ENCODE measurements at places on chromosomes 5 and 9.

DNA sequence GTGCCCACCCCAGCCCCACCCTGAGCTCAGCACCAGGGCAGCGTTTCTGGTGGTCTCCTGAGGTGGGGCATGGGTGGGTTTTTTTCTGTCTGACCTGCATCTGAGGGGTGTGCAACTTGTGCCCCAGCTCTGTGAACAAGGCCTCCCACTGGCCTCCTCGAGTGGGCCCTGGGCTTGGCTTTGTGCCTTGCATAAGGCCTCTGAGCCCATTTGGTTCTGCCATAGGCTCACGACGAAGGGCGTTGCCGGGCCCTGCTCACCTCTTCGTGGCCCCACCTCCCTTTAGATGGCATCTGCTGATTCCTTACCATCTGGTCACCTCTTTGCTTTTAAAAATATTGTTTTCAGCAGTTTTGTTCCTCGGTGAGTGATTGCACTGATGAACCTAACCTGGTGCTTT, 127.1 kb upstream of the COL5A1 start:
- no peak for DNase-seq

DNA sequence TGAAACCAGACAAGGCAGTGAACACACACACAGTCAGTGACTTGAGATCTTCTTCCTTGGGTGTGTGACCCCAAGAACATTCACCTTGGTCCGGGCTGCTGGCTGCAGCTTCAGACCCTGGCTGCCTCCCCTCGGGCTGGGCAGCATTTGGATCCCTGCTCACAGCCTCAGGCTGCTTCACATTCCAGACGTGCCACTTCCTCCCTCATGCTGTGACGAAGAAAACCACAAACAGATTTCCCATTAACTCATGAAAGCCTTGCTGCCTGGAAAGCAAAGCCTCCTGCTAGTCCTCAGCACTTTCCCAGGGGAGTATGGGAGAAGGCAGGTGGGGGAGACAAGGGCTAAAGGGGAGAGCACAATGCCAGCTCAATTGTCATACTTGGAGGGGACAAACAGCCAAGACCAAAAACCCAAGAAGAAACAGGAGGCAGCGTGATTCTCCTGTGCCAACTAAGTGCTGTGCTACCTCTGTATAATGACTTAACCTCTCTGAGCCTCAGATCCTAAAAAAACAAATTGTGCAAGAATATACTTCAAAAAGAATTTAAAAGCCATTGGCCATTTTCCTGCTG, 594.6 kb upstream of the BRINP1 start:
- DNase-seq, result peak; percentile 48

DNA sequence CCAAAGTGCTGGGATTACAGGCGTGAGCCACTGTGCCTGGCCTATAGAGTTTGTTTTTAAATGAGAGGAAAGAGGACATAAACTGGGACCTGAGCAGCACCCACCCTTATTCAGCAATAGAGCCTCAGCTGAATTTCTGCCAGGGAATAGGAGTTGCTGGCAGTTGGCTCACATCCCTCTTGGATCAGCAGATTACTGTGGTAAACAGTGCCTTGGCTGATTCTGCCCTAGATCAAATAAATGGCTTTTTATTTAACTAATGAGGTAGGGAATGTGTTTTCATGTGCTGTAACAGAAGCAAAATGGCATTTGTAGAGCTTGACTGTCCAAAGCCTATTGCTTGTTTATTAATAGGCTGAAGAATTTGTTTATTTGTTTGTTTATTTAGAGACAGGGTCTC, 2.1 kb downstream of the ARHGEF37 start:
- DNase-seq, result no peak

DNA sequence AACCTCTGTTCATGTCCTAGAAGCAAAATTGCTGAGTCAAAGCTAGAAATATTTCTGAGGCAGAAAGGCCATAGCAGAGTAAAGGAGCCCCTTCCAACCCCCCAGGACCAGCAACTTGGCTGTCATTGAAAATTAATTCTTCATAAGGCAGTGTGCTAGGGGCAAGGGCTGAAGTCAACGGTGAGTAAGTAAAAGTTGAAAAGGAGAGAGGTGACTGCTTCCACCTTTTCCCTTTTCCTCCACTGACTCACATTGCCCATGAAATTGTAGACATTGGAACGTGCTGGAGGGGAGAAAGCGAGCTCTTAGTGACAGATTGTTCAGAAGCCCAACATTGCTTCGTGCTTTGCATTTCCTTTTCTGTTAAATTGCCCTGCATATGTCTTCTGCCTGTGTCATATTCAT, 19.1 kb downstream of the GLRA1 start:
- no peak for DNase-seq

- no peak for DNase-seq
These were observed 50.9 kb upstream of the DMRTA1 start for GRCh38 chr9:22395687-22396141.

DNA sequence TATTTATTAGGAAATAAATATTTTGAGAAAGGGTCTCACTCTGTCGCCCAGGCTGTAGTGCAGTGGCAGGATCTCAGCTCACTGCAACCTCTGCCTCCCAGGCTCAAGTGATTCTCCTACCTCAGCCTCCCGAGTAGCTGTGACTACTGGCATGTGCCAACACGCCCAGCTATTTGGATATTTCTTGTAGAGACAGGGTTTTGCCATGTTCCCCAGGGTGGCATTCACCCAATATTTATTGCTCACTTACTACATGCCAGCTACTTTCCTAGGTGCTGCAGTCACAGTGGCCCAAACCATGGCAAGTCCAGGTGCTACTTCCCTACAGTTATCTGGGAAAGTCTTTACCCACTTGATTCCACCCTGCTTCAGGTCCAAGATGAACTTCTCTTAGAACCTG, 8.3 kb upstream of the MED7 start:
- DNase-seq, result no peak

GRCh38 chr9:38284588-38285051, 107.9 kb upstream of the ALDH1B1 start:
- no peak for DNase-seq

GRCh38 chr5:61339764-61340163, 7.7 kb downstream of the ZSWIM6 start:
- no peak for DNase-seq

GRCh38 chr5:127757576-127757975, 54.4 kb downstream of the CCDC192 start:
- no peak for DNase-seq

GRCh38 chr9:14383773-14384172, 69.8 kb upstream of the NFIB start:
- no peak for DNase-seq

- DNase-seq, result peak; percentile 71
These were observed 4.5 kb downstream of the FANCC start for GRCh38 chr9:95313010-95313498.

- no peak for DNase-seq
These were observed 117.4 kb downstream of the SMARCA2 start for GRCh38 chr9:2132484-2133082.

DNA sequence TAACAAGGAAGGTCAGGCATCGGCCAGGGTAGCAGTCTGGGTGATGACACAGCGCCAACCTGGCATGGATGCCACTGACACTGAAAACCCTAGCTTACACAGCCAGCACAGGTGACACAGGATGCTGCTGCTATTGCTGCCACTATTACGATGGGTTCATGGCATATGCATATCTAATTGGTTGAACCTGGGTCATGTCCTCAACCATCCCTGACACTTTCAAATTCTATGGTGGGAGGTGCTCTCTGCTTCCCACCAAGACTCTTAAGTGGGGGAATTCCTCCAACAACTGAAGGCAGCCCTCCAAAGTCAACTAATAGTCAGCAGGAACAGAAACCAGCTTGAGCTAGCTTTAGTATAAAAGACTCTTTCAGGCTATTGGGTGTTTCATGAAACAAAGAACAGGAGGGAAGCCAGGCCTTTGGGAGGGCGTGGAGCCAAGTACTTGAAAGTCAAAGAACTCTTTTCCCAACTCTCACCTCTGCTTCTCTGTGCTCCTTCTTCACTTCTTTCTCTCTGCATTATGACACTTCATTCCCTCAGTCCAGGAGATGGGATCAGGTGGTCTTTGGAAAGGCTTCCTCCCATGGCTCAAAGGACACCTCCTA, 21.3 kb downstream of the PTTG1 start:
- no peak for DNase-seq

GRCh38 chr9:106887066-106887465, 24.1 kb downstream of the ZNF462 start:
- DNase-seq, result no peak

DNA sequence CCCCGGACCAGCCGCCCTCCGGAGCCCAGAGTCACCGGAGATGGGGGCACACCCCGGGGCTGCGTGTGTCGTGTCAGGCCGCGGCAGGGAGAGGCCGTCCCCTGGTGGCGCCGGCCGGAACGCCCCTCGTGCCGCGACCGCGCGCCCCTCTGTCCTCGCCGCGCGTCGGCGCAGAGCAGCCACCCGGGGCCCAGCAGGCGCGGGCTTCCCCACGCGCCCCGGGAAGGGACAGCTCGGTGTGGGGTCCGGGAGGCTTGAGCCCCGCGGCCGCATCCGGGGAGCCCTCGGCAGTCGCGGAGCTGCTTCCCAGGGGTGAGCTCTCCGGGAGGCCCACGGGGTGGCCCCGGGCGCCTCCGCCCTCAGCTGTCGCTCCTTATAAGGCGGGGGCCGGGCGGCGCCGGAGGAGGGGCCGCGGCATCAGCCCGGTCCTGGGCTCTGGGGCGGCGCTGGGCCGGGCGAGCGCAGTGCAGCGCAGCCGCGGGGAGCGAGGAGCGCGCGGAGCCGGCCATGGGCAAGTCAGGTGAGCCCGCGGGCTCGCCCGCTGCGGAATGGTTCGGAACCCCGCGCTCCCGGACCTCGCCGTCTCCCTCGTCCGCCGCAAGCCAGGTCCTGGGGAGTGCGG, at the start of gene GLIPR2:
TSS of gene GLIPR2 (plus strand) at position 462 of the 622 bp plus-strand sequence. CDS start at position 508, 46 bp downstream.
- peak; percentile 81 for DNase-seq

Measured in right forelimb (tissue), 1 donor.